Right cardiac atrium (tissue), 5 donors: ENCODE measurements at places on chromosomes 4 and X. TPM values are rescaled to one million over a fixed set of nuclear protein-coding genes. Genes with fewer than 3 reads are reported as not detected.

DNA sequence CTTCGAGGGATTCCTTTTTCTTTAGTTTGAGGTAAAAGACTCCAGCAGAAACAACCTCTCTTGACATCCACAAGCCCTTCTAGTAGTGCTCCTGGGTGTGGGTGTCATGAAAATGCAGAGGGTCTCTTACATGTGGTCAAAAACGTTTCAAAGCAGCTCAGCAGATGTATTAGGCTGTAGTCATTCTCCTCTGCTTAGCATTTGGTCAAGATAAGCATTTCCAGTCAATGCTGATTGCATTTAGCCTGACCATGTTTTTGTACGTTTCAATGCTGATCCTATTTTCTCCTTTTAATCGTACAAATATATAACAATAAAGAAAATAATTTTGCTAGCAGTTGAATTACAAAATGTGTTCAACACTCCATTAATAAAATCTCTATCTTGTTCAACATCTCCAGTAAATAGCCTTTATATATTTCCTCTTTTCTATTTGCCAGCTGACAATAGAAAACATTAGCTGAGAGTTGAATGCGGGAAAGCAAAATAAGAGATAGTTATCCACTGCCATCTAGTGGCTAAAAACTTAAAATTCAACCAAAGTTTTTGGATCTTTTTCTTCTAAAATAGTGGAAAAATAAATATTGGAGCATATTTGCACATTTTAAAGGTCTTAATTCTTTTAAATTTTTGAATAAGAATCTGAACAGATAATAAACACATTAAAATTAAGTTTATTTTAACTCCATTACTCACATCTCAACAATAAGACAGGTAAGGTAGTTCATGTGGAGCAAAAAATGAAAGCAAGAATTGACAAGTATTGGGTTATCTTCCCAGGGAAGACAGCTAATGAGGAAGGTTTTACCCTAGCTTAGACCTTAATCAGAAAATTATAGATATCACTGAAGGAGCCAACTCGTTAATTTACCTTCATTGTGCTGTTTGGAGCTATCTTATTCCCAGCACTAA is 15.2 kb upstream of the PACRGL start:
- no peak for DNase-seq

DNA sequence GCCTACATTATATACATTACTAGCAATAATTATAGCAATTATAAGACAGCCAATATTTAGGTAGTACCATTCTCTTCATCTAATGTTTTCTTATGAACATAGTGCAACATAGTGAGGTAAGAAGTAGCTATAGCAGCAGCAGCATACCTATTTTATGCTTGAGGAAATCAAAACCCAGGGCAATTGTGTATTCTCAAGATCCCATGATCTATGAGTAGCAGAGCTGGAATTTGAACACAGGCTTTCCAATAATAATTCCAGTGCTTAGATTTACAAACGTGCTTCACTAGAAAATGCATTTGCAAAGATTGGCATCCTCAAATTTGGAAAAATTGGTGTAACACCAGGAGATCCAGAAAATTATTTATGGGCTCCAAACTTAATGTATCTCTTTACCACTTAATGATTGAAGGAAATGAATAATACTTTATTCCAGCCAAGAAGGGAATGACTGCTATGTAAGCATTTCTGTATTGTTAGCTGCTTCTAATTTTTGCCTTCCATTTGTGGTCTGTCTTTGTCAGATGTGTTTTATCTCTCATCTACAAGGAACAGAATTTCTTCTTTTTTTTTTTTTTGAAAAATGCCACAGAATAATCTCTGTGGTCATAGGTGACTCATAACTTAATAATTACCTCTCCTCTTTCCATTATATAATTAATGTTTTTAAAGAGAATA is 451.1 kb downstream of the ARAP2 start:
- DNase-seq, result no peak

GRCh38 chrX:926070-926469 is 286.4 kb downstream of the CRLF2 start:
- no peak for DNase-seq

DNA sequence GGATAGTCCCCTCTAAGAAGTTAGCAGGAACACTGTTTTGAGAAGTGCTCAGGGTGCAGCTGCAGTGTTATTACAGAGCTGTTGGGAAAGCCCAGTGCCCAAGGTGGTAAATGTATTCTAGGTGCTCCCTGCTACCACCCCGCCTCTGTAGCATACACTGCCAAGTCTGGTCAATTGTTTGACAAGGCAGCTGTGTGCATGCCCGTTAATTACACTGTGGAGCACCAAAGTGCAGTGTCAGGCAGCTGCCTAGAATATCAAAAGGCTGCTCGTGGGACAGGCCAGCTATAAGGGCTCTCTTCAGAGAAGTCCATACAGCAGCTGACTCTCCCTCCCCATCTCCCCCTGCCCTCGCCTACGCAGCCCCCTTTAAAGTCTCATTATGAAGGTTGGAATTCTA is 99.9 kb upstream of the KLHL13 start:
- no peak for DNase-seq

- no peak for DNase-seq
These were observed 644 bp upstream of the EBP start for GRCh38 chrX:48520976-48521352.

DNA sequence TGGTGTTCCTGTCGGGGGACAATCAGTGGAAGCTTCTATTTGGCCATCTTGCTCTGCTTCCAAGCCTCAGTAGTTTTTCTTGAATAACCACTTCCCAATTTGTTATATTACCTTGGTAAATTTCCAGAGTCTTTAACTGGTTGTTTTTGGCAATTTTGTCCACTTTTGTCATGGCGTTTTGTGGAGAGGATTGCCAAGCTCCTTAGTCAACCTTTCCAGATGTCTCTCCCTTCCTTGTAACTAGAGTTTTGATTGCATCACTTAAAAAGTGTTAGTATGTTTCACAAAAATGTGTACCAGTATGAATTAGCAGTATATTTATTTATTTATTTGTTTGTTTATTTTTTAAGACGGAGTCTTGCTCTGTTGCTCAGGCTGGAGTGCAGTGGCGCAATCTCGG is 15.8 kb upstream of the UXT start:
- DNase-seq, result no peak

- no peak for DNase-seq
These were observed 20.4 kb upstream of the DCHS2 start for GRCh38 chr4:154511981-154512380.

DNA sequence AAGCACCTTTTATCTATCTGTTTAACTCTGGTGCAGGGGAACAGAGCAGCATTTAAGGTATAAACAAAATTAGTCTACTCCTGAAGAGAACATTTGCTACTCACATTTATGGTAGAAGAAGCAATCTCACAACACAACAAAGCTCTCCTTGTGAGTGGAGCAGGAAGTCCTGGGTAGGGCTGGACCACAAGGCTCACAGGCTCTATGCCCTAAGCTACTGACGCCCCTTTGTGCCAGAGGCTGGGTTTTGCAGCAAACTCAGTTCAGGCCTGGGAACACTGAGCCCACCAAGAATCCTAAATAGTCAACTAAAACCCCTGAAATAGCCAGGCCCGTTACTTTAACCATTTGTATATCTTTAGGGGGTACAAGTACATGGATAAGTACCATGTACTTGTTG is 4.7 kb upstream of the ZXDB start:
- no peak for DNase-seq

DNA sequence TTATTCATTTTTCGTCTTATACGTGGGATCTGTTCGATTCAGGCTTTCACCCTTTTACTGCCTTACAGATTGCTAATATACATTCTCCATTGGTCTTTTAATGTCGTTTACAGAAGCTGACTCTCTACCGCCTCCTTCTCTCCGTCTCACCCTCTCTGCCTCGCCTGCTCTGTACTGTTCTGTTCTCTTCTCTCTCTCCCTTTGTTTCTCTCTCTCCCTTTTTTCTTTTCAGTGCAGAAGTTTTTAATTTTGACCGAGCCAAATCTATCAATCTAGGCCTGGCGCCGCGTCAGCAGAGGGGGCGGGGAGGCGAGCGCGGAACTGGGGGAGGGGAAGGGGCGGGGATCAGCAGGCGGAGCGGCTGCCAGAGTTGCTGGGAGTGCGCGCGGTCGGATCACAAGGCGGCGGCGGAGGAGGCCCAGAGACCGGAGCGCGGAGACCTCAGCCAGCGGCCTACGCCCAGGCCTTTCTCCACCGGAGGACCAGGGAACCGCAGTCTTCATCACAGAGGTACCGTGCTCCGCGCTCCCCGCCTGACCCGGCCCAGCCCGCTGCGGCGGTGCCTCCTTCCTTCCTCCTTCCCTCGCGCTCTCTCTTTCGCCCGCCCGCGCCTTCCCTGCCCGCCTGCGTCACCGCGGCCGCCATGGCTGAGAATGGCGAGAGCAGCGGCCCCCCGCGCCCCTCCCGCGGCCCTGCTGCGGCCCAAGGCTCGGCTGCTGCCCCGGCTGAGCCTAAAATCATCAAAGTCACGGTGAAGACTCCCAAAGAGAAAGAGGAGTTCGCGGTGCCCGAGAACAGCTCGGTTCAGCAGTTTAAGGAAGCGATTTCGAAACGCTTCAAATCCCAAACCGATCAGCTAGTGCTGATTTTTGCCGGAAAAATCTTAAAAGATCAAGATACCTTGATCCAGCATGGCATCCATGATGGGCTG is at the start of gene UBQLN2:
Gene UBQLN2 (plus strand): TSS at position 397 of the 931 bp plus-strand sequence. CDS start 247 bp downstream, at position 644.
- DNase-seq, result peak; percentile 93

DNA sequence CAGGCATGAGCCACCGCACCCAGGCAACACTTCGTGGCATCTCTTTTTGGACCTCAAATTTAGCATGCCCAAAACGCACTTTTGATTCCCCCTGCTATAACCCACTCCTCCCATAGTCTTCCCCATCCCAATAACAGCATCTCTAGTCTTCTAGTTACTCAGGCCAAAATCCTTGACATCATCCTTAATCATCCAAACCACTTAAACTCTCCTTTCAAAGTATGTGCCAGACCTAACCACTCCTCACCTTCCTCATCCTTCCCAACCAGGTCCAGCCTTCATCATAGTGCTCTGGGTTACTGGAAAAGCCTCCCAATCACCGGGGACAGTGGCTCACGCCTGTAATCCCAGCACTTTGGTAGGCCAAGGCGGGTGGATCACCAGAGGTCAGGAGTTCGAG is 41.9 kb downstream of the AFAP1 start:
- no peak for DNase-seq

The PSAPL1 gene
- not detected for polyA plus RNA-seq

The TRPC3 gene
- polyA plus RNA-seq, result 0.09 TPM

The STBD1 gene
- 33.8 TPM for polyA plus RNA-seq

The SMIM10 gene
- polyA plus RNA-seq, result 12.6 TPM

The ASB9 gene
- 0.91 TPM for polyA plus RNA-seq

The HSD17B13 gene
- polyA plus RNA-seq, result 0.14 TPM
